ENCODE measurements at places on chromosomes 12 and 14.

GRCh38 chr12:76687981-76688380 is 75.9 kb upstream of the ZDHHC17 start:
- no peak for DNase-seq

DNA sequence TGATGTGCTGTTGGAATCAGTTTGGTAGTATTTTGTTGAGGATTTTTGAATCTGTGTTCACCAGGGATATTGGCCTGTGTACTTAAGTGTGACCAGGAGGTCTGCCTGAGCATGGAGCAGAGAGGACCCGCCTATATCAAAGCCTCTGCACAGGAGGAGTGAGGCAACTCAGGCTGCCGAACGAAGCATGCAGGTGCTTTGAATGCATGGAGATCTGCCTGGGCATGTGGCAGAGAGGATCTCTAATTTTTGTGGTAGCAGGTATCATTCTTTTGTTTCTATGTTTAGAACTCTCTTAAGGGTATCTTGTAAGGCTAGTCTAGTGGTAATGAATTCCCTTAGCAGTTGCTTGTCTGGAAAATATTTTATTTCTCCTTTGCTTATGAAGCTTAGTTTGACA is 26.9 kb downstream of the RAB3IP start:
- DNase-seq: no peak

DNA sequence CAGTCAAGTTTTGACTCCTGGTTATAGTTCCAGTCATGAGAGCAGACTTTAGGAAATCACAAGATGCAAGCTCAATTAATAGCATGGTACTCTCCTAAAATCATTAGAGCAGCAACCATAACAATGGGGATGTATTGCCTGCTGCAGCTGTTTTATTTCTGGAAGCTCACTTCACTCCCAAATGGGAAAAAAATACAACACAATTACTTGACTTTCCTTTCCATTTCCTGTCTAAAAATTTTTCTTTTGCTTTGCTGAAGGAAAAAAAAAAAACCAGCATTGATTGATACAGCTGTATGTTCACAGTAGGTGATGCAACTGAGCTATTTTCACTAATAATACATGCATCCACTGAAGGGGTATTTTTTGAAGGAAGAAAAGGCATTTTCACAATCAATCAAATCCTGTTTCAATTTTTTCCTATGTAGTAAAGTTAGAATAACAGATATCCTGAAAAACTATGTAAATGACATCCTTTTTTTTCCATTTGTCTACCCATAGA is 143.9 kb upstream of the NOVA1 start:
- no peak for DNase-seq

GRCh38 chr14:95695051-95695450 is 8.8 kb downstream of the TCL1B start:
- DNase-seq: no peak

Measured in hematopoietic multipotent progenitor cell treated with erythropoietin and hydrocortisone succinate and interleukin-3 and kit ligand, for 4 days (in vitro differentiated cells).